ENCODE measurements at places on chromosomes 16 and 17. TPM values are rescaled to one million over a fixed set of nuclear protein-coding genes. Genes with fewer than 3 reads are reported as not detected.

- no peak for DNase-seq
These were observed 103.4 kb downstream of the ZNF18 start for GRCh38 chr17:11893862-11894261.

- DNase-seq: no peak
These were observed 103.7 kb downstream of the GRIN2A start for GRCh38 chr16:10078541-10078949.

DNA sequence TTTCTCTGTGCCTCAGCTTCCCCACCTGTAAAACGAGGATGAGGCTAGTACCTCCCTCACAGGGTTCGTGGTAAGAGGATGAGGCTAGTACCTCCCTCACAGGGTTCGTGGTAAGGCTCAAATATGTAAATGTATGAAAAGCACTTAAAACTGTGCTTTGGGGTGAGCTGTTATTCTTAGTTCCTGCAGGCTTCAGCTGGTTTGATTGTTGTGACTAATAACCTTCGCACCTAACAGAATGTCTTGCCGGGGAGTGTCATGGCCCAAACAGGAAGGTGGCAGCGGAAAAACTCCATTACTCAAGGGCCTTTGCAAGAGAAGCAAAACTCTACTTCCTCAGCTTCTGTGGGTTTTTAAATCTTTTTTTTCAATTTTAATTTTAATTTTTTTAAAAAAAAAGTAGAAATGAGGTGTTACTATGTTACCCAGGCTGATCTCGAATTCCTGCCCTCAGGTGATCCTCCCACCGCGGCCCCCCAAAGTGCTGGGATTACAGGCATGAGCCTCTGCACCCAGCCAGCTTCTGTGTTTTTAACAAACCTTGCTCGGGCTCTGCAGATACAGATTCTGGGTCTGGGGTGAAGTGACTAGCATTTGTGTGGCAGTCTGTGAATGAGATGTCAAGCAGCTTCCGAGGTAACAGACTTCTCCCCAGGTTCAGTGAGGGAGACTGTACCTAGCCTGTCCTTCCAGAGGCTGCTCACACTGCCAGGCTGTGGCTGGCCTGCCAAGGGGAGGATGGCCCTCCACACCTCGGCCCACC is 103.0 kb downstream of the RAB11FIP4 start:
- DNase-seq: no peak

Gene GTF3C1
- 55.5 TPM for total RNA-seq

- no peak for DNase-seq
These were observed 60.3 kb downstream of the ZNF778 start for GRCh38 chr16:89277641-89278341.

DNA sequence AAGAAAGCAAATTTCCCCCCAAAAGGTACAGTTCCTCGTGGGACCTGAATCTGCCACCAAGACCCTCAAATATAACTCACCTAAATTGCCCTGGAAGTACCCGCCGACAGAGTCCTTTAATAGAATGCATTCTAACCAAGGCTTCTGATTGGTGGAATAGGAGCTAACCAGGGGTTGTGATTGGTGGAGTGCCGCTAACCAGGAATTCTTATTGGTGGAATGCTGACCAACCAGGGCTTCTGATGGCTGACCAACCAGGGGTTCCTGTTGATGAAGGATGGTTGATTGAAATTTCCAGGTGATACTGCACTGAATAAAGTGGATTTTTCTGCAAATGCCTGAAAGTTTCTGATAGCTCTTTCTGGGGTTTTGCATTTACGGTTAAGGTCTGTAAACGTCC is 6.5 kb downstream of the TFAP4 start:
- DNase-seq: no peak

- DNase-seq: no peak
These were observed 413.1 kb upstream of the MON1B start for GRCh38 chr16:76777721-76778465.

Gene IRX6
- total RNA-seq: not detected

Gene SLC38A8
- total RNA-seq: not detected

DNA sequence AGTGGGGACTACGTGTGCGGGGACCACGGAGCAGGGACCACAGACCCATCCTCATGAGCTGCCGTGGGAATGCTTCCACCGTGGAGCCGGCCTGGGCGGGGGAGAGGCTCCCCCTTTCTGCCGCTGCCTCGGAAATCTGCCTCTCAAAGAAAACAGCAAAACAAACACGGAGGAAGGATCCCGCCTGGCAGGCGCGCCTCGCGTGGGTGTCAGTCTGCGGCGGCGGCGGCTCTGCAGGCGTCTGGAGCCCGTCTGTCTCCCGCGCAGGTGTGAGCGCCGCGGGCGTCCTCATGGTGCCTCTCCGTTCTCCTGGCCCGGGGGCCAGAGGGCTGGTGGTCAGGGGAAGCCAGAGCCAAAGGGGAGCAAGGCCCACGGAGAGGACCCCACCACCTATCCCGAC is 27.5 kb downstream of the GSE1 start:
- no peak for DNase-seq

Gene OR1F1
- not detected for total RNA-seq
